ENCODE measurements at places on chromosomes 5 and 9.

- DNase-seq = no peak
These were observed 491 bp upstream of the ZCCHC9 start for GRCh38 chr5:81300921-81301270.

GRCh38 chr9:31848505-31849285, 535.7 kb upstream of the ACO1 start:
- DNase-seq = no peak

- DNase-seq = no peak
These were observed 330.6 kb downstream of the DEPDC1B start for GRCh38 chr5:60369391-60369790.

GRCh38 chr9:706606-707459, 134.7 kb upstream of the DMRT1 start:
- peak; percentile 37 for DNase-seq

- no peak for DNase-seq
These were observed 19.9 kb downstream of the ELL2 start for GRCh38 chr5:95941756-95942155.

DNA sequence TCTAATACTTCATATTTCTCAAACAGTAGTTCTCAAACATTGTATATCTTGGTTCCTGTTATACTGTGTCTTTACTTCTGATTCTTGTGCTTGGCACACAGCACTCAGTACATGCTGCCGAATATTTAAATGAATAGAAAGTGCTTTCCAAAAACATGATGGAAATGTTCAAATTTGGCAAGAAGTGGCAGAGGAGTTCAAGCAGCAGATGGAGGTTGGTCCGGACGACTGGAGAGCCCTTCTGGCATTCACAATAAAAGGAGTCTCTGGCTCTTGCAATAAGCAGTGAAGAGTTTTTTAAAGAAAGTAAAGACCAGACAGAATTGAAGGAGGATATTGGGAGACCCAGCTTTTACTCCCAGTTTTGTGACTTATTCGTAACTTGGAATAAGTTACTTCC, 36.3 kb downstream of the TSTD2 start:
- DNase-seq = no peak

GRCh38 chr5:80093796-80094195, 58.6 kb downstream of the THBS4 start:
- DNase-seq = no peak
